Kidney epithelial cell (primary cell): ENCODE measurements at places on chromosomes 12 and 14.

GRCh38 chr12:125676366-125676765 is 611.1 kb downstream of the AACS start:
- DNase-seq: no peak

GRCh38 chr14:70707138-70708038 is 65.7 kb downstream of the TTC9 start:
- DNase-seq: peak; percentile 81

DNA sequence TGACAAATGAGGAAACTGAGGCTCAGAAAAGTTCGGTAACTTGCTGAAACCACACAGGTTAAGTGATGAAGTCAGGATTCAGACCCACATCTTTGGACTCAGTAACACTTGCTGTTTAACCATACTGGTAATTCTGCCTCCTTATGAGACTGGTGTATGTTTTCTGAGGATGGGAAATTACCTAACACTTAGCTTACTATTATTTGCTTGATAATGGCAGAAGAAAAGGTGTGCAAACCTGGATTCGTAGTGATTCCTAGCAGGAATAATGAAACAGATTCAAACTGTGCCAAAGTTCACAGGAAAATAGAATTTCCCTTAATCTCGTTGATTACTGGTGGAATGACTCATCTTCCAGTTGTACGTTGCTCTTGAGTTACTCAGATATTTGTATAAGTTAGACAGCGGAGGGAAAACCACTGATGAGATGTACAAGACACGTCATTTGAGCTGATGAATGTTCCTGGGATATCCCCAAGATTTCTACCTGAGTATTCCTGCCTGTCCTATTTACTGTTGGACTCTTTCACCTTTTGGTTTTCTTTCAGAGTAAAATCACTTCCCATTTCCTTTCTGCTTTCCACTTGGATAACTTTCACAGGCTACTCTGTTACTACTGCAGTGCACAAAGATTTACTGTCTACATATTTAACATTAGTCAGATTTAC is 37.5 kb downstream of the PRORP start:
- DNase-seq: peak; percentile 97

GRCh38 chr14:25349269-25349668 is 299.3 kb upstream of the STXBP6 start:
- DNase-seq: no peak

- no peak for DNase-seq
These were observed 180.5 kb downstream of the PRKCH start for GRCh38 chr14:61501714-61502458.

DNA sequence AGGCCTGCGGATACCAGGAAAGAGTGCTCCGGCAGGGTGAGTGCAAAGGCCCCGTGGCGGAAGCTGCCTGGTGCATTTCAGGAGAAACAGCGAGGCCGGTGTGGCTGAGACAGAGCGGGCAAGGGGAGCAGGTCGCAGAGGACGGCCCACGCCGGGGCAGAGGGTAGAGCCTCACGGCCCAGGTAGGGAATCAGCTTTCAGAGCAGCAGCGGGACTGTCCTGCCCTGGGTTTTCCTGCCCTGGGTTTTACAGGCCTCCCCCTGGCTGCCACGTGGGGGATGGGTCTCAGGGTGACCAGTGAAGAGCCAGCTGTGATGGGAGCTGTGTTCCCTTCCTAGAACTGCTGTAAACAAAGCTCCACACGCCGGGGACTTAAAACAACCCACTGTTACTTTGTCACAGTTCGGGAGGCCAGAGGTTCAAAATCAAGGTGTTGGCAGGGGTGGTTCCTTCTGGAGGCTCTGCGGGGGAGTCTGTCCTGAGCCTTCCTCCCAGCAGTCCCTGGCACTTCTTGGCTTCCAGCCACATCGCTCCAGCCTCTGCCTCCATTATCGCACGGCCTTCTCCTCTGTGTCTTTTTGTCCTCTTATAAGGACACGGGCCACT is 10.4 kb downstream of the NCOR2 start:
- DNase-seq: no peak

DNA sequence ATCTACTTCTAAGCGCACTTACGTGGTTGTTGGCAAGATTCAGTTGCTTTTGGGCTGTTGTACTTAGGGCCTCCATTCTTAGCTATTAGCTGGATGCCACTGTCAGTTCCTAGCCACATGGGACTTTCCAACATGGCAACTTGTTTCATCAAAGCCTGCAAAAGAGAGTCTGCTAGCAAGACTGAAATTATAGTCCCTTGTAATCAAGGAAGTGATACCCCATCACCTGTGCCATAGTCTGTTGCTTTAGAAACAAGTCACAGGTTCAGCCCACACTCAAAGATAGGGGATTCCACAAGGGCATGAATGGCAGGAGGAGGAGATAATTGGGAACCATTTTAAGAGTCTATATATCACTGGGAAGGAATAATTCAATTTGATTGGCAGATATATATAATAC is 27.1 kb upstream of the SLC17A8 start:
- DNase-seq: no peak

DNA sequence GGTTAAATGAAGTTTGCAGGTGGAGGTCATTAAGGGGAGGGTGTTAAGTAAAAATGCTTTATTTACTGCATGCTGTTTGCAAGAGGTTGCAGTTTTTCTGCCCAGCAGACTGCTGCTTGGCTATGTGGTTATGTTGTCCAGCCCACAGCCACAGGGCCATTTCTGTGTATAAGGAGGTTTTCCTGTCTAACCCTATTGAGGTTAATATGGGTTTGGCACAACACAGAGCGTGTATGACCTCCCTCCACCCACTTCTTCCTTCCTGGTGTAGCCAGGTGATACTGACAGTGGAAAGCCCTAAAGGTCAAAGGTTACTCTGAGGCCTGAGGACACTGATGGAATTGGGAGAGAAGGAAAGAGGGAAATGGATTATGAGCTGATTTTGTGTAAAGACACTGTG is 253.7 kb upstream of the PWP1 start:
- DNase-seq: no peak

GRCh38 chr14:101132588-101132987 is 229.1 kb upstream of the RTL1 start:
- no peak for DNase-seq

DNA sequence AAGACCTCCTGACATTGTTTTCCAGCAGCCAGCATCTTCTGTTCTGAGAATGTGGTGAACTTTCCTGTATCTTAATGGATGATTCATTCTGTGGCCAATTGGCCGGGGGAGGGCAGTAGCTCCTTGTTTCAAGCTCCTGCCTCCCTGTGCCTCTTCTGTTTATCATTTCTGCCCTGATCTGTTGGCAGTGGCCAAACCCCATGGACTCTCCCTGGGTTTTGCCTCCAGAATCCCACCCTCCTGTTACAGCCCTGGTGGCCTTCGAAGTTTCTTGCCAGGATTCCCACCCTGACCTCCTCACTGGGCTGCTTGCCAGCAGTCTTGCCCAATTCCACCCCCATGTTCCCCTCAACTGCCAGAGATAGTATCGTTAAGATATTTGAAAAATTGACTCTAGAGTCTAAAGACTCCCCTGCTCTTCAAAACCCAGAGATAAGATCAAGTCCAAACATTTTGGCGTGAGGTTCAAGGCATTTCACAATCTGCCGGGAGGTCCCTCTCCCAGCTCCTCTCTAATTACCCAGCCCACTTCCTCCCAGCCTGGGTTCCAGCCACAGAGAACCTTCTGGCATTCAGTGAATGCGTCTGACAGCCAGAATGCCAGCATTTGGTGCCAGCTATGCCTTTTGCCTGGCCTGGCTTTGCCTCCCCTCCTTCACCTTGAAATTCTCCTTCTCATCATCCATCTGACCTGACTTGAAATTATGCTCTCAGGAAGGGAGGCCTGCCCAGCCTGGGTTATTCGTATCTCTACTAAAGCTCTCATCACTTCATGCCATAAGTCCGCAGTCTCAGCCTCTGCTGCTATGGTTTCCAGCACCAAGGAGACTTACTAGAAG is 37.7 kb upstream of the TXNRD1 start:
- DNase-seq: peak; percentile 92

- DNase-seq: no peak
These were observed 45.6 kb downstream of the STAB2 start for GRCh38 chr12:103632554-103633216.

GRCh38 chr12:53333845-53334244 is 2.3 kb downstream of the SP7 start:
- no peak for DNase-seq

- DNase-seq: no peak
These were observed 243.7 kb downstream of the PAX9 start for GRCh38 chr14:36905272-36905888.

DNA sequence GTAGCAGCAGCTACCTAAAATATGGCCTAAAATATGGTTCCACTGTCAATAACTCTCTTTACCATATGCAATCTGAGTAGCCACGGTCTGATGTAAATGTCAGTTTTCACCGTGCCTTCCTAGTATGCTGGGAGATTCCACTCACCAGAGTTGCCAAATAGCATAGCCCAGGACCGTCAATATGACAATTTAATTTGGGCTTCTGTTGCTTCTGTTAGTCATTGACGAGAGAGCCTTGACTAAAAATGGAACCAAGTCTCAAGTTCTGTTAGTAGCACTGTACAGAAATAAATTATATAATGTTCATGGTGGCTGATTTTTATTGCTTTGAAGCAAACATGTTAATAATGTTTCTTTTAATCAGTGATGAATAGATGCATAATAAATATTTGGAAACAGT is 348.4 kb downstream of the BCAT1 start:
- DNase-seq: no peak

- no peak for DNase-seq
These were observed 340.6 kb downstream of the PRKD1 start for GRCh38 chr14:29587046-29587445.

- no peak for DNase-seq
These were observed 1.7 kb downstream of the B4GALNT3 start for GRCh38 chr12:461425-461824.

DNA sequence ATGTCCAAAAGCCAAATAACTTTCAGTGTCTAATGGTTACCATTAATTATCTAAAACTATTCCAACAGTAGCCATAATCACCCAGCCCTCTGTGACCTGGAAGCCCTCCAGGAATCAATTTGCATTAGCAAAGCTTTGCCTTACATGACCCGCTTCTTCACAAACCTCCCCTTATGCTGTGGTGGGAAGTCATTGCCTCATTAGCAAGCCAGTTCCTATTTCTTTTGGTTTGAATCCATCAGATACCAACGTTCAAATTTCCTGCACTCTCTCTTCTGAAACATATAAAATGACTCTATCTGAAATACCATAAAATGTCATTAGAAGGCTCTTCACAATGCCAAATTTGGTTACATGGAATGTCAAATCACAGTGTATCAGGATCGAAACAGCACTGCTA is 268.3 kb upstream of the PRKD1 start:
- DNase-seq: no peak

DNA sequence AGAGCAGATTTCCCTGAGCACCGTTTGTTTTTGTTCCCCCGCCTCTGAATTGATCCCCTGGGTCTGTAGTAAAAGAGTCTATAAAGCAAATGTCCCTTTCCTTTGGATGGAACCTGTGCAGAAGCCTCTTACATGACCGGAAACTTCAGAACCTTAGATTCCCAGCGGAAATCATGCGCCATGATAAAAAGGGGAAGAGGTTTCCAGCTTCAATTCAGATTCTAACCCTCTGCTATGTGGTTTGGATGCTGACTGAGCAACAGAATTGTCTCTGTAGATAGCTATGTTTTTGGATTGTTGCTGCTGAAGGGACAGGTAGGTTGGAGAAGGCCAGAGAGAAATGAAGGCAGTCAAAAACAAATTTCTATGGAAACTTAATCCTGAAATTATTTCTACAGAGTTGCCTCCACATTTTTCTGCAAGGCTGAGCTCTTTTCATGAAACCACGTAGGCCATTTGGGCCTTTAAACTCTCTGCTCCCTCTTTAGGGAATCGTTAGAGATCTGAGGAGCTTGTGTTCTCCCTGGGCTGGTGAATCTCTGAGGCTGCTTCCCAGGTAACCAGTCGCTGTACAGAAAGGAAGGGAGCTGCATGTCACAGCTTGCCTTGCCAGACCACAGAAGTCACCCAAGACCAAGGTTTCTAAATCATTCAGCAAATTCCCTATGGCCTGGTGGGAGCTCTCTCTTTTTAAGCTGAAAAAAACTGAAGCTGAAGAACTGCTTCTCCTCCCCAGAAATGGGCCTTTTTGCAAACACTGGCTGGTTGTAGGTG is 28.7 kb upstream of the OR10P1 start:
- no peak for DNase-seq

- DNase-seq: no peak
These were observed 498 bp downstream of the PIANP start for GRCh38 chr12:6699989-6700645.

GRCh38 chr12:132646850-132647249 is 28.3 kb downstream of the P2RX2 start:
- no peak for DNase-seq

DNA sequence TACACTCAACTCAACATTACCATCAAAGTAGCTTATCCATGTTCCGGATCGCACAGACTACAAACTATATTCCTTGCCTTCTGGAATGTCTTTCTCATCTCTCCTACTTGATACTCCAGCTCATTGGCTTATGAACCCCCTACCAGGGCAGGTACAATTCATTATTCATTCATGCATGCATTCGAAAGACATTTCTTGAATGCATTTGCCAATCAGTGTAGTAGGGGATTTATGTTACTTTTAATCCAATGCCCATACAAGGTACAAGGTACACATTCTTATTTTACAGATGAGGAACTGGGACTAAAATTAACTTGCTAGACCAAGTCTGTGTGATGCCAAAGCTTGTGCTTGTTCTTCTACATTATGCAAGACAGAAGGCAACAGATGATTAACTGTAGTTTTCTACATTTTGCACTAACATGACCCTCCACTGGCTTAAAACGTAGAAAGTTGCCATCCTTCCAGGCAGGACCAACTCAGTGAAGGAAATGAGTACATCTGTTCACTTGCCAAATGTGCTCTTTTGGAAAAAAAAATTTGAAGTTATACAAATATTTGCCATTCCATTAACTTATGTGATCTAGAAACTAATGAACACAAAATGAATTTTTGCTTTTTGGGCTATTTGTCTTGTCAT is 53.8 kb upstream of the KCNJ8 start:
- DNase-seq: no peak

GRCh38 chr12:3084742-3085141 is 7.6 kb downstream of the TSPAN9 start:
- no peak for DNase-seq

- no peak for DNase-seq
These were observed 322.5 kb downstream of the ZFP36L1 start for GRCh38 chr14:68470361-68470760.

DNA sequence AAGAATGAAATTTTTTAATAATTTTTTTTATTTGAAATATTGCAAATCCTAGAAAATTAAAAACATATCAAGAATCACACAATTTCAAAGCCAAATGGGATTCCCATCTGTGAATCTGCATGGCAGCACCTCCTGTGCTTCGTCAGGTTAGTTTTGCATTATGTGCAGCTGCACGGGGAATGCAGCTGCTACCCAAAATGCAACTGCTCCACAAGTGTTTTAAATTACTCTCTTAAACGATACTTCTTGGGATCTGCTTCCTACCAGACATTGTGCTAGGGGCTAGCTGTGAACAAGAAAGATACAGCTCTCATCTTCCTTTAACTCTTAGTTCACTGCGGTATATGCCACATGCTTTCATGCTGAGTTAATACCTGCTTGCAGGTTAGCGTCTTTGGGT is 154.2 kb downstream of the CRADD start:
- DNase-seq: no peak

GRCh38 chr12:77232045-77232444 is 166.7 kb upstream of the E2F7 start:
- DNase-seq: no peak

- DNase-seq: no peak
These were observed 30.5 kb downstream of the CLEC2D start for GRCh38 chr12:9699898-9700605.
